Mammary epithelial cell (primary cell): ENCODE measurements at places on chromosomes 4 and X.
A peak's percentile ranks its signal among the peaks of the same experiment; 100 is the strongest.

DNA sequence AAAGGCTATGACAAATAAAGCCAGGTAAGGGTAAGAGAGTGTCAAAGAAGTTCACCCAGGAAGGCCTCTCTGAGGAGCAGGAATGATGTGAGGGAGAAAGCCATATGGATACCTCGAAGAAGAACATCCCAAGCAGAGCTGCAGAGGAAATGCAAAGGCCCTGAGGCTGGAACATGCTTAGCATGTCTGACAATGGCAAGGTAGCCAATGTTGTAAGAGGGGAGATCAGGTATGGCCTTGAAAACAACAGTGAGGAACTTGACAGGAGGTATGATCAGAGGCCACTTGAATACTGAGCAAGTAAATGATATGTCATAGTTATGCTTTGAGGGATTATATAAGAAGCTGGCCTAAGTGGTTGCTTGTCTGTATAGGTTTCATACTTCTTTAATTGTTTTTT, 3.8 kb downstream of the SCFD2 start:
- no peak for DNase-seq

- no peak for DNase-seq
Measured at GRCh38 chr4:182835006-182835740, 82.0 kb downstream of the DCTD start.

DNA sequence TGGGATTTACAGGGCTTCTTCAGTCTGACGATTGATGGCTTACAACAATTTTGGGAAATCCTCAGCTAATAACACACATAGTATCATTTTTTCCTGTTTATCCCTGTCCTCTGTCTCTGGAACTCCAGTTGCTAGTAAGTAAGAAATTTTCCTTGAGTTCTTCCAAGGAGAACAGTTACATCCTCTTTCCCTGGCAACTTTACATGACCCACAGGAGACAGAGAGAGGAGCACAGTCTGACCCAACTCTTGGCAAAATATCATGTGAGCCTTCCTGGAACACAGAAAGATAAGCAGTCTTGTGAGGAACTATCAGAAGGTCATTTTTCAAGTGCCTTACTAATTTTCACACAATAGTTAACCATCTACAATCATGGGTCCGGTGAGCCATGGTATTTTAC, 578.7 kb upstream of the PABPC4L start:
- DNase-seq = no peak

DNA sequence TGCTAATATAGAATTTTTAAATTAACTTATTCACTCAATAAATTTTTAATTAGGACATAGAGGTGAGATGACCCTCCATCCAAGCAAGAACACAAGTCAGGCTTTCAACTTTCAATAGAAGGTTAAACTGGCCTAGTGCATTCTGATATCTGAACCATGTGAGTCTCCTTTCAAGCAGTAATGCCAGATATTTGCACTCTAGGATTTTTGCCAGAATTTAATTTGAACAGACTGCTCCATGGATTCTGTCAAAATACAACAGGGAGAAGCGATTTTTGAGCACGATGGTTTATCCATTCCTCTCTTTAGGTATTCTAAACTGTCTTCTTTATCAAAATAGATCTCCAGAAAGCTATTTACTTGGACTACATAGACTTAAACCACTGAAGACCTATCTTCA, 72.0 kb upstream of the DCLK2 start:
- no peak for DNase-seq

- DNase-seq = peak; percentile 82
Measured at GRCh38 chr4:77349796-77350195, 192.8 kb downstream of the CCNG2 start.

- peak; percentile 39 for DNase-seq
Measured at GRCh38 chr4:168886351-168886750, 123.7 kb downstream of the CBR4 start.

GRCh38 chr4:38724475-38724808, 58.3 kb downstream of the TLR10 start:
- DNase-seq = no peak

- DNase-seq = peak; percentile 86
Measured at GRCh38 chr4:52059372-52059771, 8.3 kb downstream of the SPATA18 start.

DNA sequence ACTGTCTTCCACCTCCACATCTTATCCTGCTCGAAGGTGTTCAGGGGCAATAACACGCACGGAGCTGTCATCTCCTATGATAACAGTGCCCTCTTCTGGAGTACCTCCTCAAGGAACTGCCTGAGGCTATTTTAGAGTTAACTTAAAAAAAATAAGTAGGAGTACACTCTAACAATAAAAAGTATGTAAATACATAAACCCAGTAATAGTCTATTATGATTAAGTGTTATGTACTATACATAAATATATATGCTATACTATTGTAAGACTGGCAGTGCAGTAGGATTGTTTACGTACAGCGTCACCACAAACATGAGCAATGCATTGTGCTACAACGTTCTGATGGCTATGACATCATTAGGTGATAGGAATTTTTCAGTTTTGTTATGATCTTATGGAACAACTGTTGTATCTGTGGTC, 34.5 kb upstream of the TLR2 start:
- DNase-seq = peak; percentile 61

DNA sequence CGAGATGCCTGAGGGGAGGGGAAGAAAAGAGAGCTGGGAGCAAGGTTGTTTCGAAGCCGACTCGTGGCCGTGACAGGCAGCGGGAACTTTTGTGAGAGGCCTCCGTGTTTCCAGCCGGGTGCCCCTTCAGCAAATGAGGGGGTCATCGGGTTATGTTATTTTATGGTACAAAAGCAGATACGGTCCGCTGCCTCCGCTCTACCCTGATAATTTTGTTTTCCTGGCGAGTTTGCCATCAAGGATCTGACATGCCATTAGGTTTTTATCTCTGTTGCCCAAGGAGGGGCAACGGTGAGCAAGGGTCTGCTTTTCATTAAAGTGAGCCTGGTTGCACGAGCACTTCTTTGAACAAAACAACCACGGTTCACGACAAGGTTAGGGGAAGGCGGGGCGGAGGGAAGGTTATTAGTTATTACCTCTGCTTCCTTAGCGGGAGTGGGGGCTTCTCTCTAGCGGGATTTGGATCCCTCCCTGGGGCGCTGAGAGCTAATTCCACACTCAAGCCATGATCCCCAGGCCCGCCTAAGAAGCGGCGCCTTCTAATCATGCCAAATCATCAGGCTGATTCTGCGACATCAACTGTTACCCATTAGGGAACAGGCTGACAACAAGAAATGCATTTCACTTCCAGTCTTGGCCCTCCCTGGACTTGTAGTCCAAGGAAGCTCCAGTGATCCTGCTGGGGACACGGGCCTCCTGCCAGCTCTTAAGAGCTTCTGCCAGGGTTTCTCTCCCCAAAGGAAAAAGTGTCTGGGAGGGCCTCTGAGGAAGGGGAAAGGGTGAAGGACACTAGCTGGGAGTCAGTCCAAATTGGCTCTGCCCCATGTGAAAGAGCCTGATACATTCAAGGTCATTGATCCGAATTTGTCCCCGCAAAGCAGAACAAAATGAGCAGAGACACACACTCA, 617.7 kb downstream of the MID1IP1 start:
- no peak for DNase-seq

- peak; percentile 58 for DNase-seq
Measured at GRCh38 chr4:188976644-188977115, 837.4 kb downstream of the TRIML1 start.

DNA sequence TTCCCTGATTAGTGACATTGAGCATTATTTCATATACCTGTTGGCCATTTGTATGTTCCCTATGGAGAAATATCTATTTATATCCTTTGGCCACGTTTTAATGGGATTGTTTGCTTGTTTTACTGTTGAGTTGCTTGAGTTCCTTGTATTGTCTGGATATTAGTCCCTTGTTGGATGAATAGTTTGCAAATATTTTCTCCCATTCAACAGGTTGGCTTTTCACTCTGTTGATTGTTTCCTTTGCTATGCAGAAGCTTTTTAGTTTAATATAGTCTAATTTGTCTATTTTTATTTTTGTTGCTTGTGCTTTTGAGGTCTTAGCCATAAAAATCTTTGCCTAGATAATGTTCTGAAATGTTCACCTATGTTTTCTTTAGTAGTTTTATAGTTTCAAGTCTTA, 60.2 kb upstream of the HUWE1 start:
- no peak for DNase-seq

DNA sequence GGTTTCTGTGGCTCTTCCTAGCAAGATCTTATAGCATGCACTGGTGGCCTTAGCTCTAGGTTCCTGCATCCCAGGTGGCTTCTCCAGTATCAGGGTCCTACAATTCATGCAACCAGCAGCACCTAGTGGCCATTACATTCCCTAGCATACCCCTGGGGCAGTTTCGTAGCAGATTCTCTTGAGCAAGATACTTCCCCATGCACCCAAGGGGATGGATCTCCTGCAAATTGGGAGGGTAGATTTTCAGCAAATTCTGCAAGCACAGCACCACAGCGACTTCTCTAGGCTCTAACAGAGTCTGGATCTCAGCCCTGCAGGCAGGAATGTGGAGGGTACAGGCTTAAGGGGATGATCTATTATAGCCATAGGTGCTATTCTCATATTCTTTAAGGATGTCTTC, 13.1 kb upstream of the SLC9B1 start:
- peak; percentile 46 for DNase-seq

GRCh38 chr4:3704669-3705068, 61.5 kb upstream of the ADRA2C start:
- DNase-seq = no peak

- no peak for DNase-seq
Measured at GRCh38 chrX:72545990-72546389, 26.7 kb downstream of the HDAC8 start.

DNA sequence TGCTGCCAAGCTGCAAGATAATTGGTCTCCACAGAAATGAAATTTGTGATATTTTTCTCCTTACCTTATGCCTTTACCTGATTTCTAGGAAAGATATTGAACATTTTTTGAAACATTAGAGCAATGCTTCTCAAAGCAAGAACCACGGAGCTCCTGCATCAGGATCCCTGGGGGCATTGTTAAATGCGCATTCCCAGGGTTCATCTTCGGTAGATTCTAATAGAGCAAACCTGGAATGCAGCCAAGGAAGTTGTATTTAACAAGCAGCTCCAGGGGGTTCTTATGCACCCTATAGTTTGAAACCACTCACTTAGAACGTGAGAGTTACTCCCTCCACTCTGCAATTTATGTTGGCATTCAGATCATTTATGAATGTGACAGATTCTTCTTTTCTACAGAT, 126.2 kb downstream of the SLC39A8 start:
- no peak for DNase-seq

- DNase-seq = no peak
Measured at GRCh38 chr4:130675266-130675665, 1579.3 kb downstream of the C4orf33 start.

GRCh38 chr4:70182517-70183167, 12.9 kb upstream of the ODAM start:
- no peak for DNase-seq

- DNase-seq = no peak
Measured at GRCh38 chr4:97215409-97215941, 927.8 kb downstream of the STPG2 start.

DNA sequence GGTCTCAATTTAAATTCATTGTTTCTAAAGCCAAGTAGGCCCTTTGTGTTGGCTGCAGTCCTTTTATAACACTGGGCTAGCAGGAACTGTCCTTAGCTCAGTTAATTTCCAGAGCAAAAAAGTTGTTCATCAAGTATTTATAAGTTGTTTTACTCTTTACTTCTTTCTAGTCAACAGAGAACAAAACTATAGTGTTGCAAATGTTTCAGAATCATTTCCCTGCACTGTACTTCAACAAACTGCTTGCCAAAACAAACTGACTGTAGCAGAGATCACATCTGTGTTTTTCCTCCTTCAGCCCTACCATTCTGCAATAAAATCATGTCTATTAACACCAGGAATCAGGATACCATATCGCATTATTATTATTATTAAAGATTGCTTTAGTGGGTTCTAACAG, 168.5 kb upstream of the SH3RF1 start:
- no peak for DNase-seq

- DNase-seq = peak; percentile 31
Measured at GRCh38 chr4:173461170-173461569, 62.3 kb upstream of the SCRG1 start.

- peak; percentile 83 for DNase-seq
Measured at GRCh38 chrX:65706041-65706828, 38.8 kb downstream of the MSN start.

DNA sequence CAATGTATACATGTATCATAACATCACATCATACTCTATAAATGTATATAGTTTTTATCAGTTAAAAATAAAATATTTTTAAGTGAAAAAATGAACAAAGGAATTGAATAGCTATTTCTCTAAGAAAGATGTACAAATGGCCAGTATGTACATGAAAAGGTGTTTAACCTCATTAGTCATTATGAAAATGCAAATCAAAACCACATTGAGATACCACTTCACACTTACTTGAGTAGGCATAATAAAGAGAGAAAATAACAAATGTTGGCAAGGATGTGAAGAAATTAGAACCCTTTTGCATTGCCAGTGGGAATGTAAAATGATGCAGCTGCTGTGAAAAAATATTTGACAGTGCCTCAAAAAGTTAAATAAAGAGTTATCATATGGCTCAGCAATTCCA, 95.5 kb downstream of the IRS4 start:
- DNase-seq = no peak

GRCh38 chr4:101175896-101176676, 171.2 kb downstream of the PPP3CA start:
- DNase-seq = no peak
